ENCODE measurements at places on chromosomes 16 and 17.

DNA sequence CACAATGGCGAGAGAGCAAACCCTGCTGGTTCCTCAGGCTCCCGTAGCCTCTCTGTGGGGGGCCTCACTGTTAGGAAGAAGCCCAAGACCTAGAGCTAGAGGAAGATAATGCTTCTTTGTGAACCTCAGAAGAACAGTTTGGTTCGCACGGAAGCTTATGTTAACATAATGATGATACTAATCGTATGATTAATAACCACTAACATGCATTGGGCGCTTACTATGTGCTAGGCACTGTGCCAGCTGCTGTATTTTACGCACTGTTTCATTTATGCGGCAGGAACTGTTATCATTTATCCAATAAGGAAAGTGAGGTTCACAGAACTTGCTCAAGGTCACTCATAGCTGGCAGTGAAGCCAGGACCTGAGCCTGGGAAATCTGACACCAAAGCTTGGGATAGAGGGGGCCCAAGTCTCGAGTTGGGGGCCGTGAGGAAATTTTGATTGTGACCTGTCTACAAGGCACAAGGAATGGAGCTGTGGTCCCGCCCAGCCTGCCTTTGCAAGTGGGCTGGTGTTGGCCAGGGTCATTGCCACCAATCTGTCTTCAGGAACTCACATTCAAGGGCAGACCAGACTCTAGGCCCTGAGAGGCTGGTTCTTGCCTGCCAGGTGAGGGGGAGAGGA, 6.8 kb downstream of the PRCD start:
- no peak for DNase-seq

- no peak for DNase-seq
Measured at GRCh38 chr16:2280461-2280860, 12.5 kb upstream of the RNPS1 start.

DNA sequence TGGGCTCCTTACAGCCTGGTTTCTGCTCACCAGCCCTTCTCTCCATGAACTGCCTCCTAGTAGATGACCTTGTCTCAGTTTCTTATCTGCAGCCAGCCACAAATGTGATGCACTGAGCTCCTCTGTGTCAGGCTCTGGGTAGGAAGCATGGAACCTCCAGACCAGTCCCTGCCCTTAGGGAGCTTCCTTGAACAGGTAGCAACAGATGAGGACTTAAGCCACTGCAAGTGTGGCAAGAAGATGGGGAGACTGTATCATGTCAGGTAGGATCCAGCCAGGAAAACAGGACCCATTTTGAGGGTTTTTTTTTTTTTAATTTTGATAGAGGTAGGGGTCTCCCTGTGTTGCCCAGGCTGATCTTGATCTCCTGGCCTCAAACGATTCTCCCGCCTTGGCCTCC, 5.3 kb upstream of the MAP3K14 start:
- DNase-seq, result no peak

- no peak for DNase-seq
Measured at GRCh38 chr17:60501589-60501988, 24.5 kb downstream of the APPBP2 start.

- DNase-seq, result peak; percentile 96
Measured at GRCh38 chr17:83079352-83079747, at the start of gene METRNL. Gene METRNL (plus strand): TSS chr17:83079609. CDS start chr17:83079816, 207 bp downstream.

All from GM10248 (cell line).